ENCODE measurements at places on chromosomes 7 and 10.

- no peak for DNase-seq
Measured at GRCh38 chr7:156906200-156906649, 13.2 kb upstream of the LMBR1 start.

- DNase-seq, result no peak
Measured at GRCh38 chr7:155961241-155962190, 149.3 kb upstream of the SHH start.

- no peak for DNase-seq
Measured at GRCh38 chr10:48282829-48283228, 8.3 kb upstream of the FRMPD2 start.

GRCh38 chr10:56469482-56469881 is 108.4 kb upstream of the ZWINT start:
- DNase-seq, result no peak

DNA sequence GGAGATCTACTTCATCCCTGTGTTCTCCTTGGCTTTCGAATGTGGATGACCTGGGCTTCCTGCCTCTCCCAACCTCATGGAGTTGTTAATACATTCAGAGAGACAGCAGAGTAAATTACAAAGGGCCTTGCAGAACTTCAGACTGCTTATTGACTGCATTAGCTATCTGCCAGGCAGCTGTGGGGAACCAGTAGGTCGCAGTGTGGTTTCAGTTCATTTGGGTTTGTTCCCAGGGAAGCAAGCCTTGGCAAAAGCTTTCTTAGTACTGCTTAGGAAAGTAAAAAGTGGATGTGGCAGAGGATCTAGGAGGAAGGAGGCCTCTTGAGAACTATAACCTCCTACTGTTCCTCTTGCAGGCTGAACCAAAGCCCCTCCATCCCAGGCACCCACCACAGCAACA is 9.2 kb downstream of the NPFFR1 start:
- DNase-seq, result no peak

GRCh38 chr7:90669492-90669891 is 73.4 kb downstream of the CDK14 start:
- DNase-seq, result no peak

DNA sequence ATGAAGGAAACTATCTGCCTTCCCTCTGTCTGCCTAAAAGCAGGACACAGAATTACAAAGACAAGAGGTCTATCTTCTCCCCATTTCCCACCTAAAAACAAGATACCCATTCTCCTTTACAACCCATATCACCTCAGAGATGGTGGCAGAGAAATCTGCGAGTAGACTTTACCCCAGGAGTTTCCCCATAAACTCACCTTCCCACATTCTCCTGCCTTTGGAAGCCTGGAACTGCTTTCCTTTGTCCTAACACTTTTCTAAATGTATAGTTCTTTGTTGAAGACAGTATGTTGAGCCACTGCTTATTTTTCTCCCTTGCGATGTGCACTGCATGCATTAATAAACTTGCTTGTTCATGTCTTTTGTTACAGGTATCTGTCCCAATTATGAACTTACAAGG is 8.0 kb downstream of the SHTN1 start:
- DNase-seq, result no peak

DNA sequence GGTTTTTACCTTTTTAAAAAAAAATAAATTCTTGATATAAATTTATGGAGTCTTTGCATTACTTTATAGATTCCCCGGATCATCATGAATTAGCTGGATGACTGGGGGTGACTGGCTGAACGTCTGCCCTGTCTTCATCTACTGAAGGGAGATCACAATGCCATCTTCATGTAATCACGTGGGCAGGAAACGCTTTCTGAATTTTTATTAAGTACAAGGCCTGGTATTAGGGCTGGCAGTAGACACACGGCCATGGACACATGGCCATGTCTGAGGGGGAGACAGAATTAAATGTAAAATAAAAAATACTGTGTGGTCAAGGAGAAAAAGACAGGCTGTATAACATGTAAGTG is 111.2 kb downstream of the VIPR2 start:
- no peak for DNase-seq

GRCh38 chr7:27175626-27176523 is 1.8 kb upstream of the HOXA10 start:
- DNase-seq, result no peak
